ENCODE measurements at places on chromosomes 12 and 14.

DNA sequence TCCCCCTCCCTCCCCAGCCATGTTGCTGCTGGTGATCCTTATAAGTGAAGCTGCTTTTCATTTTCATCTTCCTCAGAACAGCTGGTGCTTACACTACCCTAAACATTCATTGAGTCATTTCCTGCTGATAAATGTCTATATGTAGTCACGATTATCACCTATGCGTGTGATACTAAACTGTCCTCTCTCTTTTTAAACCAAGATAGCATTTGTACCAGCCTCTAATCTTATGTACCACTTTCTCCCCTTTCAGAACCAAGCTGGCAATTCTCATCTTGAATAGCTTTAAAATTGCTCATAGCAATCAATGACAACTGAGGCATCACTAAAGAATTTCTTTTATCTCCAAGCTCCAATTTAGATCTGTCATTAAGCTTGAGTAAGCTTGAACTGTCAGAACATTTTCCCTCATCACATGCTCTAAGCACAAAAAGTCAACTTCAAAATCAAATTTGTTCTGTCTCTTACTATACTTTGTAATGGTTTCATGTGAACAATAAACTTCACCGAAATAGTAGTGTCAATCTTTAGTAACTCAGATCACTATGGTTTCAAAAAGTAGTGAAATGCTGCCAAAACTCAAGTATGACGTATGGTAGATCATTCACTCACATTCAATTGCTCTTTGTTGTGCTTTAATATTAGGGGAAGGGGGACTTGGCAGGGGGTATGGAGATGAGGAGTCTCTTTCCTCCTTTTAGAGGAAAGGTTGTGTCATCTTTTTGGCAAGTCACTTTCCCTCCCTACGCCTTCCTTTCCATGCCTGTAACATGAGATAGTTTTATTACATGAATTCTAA is 178.1 kb upstream of the NOVA1 start:
- peak; percentile 36 for DNase-seq

DNA sequence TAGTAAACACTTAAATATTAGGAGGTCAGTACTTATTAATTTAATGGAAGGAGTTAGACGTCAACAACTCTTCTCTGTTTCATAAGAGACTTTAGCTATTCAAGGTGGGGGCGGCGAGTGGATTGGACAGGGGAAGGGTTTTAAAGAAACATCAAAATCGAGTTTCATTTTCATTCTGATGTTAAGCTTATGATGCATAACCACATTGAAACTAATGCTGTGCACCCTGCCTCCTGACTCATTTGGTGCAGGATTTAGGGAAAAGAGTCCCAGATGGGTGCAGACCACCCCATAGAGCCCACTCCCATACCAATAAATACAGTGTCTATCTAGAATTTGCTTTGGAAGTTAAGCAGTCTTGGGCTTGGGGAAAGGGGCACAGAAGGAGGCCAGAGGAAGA is 7.4 kb downstream of the ZBTB39 start:
- DNase-seq: no peak

GRCh38 chr14:92416544-92416943 is 93.6 kb downstream of the SLC24A4 start:
- DNase-seq: no peak

- no peak for DNase-seq
Observed at GRCh38 chr12:31317471-31318395, 8.2 kb downstream of the SINHCAF start.

- DNase-seq: no peak
Observed at GRCh38 chr14:20732979-20733635, 12.6 kb upstream of the EDDM3A start.

DNA sequence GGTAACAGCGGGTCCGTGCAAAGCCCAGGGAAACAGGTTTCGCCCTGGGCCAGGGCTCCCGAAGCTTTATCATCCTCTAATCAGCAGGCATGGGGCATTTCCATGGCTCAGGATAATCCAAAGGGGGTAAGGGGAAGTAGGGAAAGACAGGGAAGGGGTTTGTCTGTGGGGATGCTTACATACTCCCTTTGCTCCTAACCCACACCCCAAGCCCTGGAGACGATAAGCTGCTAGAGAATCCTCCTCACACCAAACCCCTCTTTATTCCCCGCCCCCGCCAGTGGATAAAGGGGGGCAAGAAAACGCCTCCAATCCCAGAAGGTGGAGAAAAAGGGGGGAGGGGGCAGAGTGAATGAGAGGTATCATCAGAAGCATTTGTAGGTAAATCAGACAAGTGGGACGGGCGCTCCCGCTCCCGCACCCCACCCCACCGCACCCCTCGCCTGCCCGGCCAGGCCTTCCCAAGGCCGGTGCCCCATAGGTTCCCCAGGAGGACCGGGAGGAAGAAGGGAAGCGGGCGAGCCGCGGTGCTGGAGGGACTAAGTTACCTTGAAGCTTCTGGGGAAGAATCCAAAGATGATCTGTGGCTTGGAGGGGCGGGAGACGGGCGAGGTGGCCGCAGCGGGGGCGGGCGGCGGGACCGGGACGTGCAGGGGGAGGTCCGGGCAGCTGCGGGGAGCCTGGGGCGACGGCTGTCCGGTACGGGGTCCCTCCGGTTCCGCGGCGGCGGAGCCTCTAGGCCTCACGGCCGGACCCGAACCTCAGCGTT is 762 bp downstream of the PPP2R5E start:
- peak; percentile 81 for DNase-seq

- DNase-seq: no peak
Observed at GRCh38 chr12:54390668-54391551, 6.4 kb upstream of the ZNF385A start.

DNA sequence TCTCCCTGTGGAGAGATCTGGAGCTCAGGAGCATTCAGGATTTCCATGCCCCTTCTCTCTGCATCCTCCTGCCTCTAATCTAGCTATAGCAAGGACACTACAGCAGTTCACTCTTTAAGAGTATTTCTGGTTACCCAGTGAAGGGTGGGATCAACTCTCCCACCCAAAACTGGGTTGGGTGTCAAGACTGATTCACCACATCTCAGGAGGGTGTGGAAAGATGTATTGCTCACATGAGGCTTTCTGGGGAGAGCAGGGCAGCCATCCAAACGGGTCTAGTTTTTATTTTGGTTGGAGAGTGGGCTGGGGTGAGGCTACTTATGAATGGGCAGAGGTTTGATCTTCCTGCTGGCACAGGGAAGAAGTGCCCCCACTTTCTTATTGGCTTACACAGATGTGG is 18.6 kb downstream of the C12orf75 start:
- DNase-seq: no peak

GRCh38 chr12:53976172-53976822 is 1.5 kb upstream of the HOTAIR start:
- no peak for DNase-seq

DNA sequence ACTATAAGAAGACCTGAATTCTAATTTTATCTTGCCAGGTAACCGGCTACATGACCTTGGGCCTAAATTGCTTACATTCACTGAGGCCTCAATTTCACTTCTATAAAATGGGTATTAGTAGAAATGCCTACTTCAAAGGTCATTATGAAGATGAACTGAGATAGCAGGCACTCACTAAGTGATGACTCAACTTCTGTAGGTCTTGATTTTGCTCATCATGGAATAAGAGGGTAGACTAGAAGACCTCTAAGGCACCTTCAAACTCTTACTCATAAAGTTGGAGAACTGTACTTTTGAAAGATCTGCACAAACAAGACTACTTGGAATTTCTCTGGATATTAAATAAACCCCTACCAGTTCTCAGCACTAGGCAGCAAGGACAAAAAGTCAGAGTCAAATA is 39.3 kb upstream of the FRMD6 start:
- no peak for DNase-seq

DNA sequence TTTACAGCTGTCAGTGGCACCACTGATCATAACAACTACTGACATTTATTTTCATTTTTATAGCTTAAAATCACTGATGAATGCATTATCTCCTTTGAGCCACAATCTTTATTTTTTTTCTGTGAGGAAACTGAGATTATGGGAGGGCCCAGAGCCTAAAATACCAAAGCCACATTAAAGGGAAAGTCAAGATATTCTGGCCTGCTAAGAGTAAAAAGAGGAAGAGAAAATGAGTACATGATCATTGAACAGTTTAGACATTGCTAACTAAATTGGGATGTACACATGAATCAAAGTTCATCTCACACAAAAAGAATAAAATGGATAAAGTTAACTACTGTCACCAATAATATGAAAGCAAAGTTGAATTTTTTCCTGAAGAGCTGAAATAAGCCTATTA is 170.5 kb upstream of the GARIN2 start:
- no peak for DNase-seq

- no peak for DNase-seq
Observed at GRCh38 chr12:76506149-76506548, 53.4 kb downstream of the OSBPL8 start.

GRCh38 chr12:57367121-57367520 is 63.7 kb downstream of the R3HDM2 start:
- no peak for DNase-seq

DNA sequence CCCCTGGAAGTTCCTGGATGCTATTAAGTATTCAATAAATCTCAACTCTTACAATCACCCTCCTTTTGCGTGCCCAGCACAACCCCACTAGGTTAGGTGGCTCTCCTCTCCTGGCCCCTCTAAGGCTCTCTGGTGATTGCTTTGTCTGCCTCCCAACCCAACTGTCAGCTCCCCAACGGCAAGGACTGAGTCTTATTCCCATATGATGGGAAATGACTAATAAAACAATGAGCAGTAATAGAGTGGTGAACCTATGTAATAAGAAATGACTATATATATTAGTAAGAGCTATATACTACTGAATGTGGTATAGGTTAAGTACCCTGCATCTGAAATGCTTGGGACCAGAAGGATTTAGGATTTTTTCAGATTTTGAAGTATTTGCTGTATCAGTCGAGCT is 8.1 kb downstream of the APPL2 start:
- DNase-seq: no peak

DNA sequence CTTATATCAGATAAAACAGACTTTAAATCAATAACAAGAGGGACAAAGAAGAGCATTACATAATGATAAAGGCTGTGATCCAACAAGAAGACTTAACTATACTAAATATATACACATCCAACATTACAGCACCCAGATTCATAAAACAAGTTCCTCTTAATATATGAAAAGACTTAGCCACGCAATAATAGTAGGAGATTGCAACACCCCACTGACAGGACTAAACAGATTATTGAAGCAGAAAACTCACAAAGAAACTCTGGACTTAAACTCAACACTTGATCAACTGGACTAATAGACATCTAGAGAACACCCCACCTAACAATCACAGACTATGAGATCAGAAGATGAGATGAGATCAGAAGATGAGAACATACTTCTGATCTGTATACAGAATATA is 5.7 kb upstream of the CLEC14A start:
- no peak for DNase-seq

- DNase-seq: no peak
Observed at GRCh38 chr12:50117057-50117622, 5.1 kb downstream of the COX14 start.

DNA sequence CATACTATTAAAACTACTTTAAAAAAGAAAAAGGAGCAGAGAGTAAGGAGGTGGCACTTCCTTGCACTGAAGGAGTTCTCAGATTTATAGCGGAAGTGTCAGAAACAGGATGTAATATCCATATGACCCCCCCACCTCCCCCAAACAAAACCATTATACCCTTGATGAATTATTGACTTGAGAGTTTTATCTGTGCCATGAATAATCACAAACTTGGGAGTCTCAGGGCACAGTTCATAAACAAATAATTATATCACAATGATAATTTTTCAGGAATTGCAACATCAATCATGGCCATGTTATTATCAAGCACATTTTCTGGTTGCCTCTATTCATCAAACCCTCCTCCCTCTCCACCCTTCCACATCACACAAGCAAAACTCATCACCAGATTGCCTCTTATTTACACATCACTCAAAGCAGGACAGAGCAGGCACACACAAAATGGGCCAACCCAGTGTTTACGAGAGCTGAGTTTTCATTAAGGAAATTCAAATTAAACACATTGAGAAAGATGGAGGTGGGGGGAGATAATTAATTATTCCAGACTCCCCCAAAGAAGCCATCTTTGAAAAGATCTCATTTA is 141.4 kb downstream of the EGLN3 start:
- no peak for DNase-seq

- no peak for DNase-seq
Observed at GRCh38 chr12:92562063-92562734, 140.6 kb upstream of the PLEKHG7 start.

GRCh38 chr12:5272018-5272785 is 159.7 kb upstream of the NTF3 start:
- no peak for DNase-seq

DNA sequence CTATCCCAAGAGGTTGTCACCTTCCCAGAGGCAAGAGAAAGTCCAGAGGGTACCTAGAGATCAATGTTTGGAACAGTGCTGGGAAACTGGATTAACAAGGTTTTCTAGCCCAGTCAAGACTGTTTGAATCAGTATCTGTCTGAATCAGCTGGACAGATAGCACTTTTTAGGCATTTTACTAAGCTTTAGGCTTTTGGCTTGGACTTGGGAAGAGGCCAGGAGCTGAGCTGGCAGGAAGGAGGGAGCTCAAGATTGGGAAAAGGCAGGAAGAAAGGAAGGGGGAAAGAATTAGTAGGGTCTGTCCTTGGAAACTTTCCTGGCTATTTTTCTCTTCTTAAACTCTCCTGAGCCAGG is 8.3 kb downstream of the IKZF4 start:
- DNase-seq: no peak

DNA sequence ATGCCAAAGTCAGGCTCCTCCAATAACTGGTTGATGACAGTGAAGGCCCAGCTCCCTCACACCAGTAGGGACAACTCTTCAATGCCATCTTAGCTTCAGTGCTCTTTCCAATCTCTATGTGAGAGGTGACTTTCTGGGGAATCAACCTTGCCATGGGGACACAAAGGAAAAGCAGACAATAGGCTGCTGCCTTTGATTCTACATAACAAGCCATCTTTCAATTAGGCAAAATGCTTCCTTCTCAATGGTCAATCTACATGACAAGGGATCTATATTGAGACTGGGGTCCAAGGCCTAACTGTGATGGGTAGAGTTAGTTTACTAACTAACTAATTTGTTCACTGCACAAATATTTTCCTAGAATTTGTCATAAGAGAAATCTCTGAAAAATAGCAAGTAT is 1417.5 kb upstream of the SEL1L start:
- DNase-seq: no peak

DNA sequence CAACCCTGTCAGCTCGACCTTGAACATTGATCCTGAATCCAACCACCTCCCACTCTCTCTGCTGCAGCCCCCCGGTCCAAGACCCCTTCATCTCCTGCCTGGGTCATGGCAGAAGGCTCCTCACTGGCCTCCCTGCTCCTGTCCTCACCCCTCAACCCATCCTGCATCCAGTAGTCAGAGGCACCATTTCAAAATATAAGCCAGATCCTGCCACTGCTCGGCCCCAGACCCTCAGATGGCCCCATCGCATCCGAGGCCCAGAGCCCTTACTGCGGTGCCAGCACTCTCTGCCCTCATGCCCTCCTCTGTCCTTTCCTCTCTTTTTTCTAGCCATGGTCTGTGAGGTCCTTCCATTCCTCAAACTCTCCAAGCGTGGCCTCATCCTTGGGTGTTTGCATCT is 34.3 kb upstream of the LHX5 start:
- no peak for DNase-seq

DNA sequence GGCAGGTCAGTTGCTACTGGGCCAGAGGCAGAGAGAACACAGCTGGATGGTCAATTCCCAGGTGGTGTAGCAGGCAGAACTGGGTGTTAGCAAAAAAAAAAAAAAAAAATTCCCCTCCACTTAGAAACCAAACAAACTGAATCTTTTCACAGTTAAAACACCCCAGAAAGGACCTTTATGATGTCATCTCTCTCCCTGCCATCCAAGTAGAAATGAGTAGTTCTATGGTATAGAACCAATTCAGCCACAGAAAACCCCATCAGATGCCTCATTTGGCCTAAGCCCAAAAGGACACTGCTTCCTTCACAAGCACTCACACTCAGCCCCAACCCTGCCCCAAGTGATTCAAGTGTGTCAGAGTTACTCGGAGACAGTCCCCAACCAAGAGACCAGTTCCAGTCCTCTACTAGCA is 230.8 kb downstream of the DPF3 start:
- DNase-seq: no peak
